Esophagus muscularis mucosa (tissue), 4 donors: ENCODE measurements at places on chromosomes 11 and 22. TPM values are rescaled to one million over a fixed set of nuclear protein-coding genes. Genes with fewer than 3 reads are reported as not detected.

DNA sequence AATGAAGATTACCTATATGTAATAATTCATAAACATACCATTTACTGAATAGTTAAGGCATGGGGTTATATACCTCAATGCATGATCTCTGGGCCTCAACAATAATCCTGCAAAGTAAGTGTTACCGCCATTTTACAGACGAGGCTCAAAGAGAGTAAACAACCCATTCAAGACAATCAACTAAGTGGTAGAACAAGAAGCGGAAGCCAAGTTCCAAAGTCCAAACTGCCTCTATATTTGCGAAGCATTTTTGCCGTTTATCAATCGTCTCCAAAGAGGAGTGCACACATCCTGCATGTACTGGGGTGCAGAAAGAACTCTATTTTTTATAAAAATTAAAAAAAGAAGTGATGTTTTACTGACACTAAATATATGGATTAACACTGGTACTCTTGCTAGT is 27.5 kb upstream of the P4HA3 start:
- H3K4me1 ChIP-seq = no peaks in the 10 kb centered on the region
- no peak overlapping the region for H3K4me3 ChIP-seq
- H3K27me3 ChIP-seq = no peaks in the 10 kb centered on the region
- no peak overlapping the region for H3K27ac ChIP-seq

DNA sequence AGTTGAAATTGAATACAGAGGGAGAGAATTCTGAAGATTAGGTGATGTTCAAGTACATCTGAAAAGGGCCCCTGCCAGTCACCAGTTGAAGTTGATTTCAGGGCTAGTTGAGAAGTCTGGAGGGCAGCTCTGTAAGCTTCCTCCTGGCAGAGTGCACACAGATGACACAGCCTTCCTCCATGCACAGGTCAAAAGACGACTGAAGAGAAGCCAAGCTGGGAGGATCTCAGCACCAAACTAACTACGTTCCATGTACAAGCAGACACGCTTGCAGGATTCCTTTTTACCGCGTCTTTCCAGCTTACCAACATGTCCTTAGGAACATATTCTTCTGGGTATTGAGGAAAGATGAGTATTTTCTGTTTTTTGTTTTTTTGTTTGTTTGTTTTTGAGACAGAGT is 7.9 kb downstream of the BARX2 start:
- H3K4me1 ChIP-seq = no peaks in the 10 kb centered on the region
- H3K27ac ChIP-seq = no peak overlapping the region
- no peak overlapping the region for H3K4me3 ChIP-seq
- DNase-seq = no peak
- H3K36me3 ChIP-seq = no peaks in the 10 kb centered on the region

GRCh38 chr11:121777056-121777455 is 324.3 kb upstream of the SORL1-AS1 start:
- H3K27ac ChIP-seq = peak overlapping the region; percentile 65
- no peak overlapping the region for H3K4me3 ChIP-seq
- DNase-seq = no peak
- H3K36me3 ChIP-seq = no peaks in the 10 kb centered on the region
- peaks cover 51% of the 10 kb centered on the region for H3K4me1 ChIP-seq
- no peaks in the 10 kb centered on the region for H3K27me3 ChIP-seq

GRCh38 chr11:61908730-61909316 is 8.5 kb downstream of the RAB3IL1 start:
- DNase-seq = no peak
- H3K27ac ChIP-seq = peak overlapping the region; percentile 21
- no peak overlapping the region for H3K4me3 ChIP-seq
- peaks cover 61% of the 10 kb centered on the region for H3K4me1 ChIP-seq
- H3K36me3 ChIP-seq = peaks cover 19% of the 10 kb centered on the region

- peaks cover 51% of the 10 kb centered on the region for H3K36me3 ChIP-seq
- H3K4me3 ChIP-seq = no peak overlapping the region
- H3K27ac ChIP-seq = no peak overlapping the region
- no peaks in the 10 kb centered on the region for H3K27me3 ChIP-seq
- DNase-seq = no peak
Observed at GRCh38 chr11:199782-200181, 6.9 kb downstream of the SCGB1C1 start.

DNA sequence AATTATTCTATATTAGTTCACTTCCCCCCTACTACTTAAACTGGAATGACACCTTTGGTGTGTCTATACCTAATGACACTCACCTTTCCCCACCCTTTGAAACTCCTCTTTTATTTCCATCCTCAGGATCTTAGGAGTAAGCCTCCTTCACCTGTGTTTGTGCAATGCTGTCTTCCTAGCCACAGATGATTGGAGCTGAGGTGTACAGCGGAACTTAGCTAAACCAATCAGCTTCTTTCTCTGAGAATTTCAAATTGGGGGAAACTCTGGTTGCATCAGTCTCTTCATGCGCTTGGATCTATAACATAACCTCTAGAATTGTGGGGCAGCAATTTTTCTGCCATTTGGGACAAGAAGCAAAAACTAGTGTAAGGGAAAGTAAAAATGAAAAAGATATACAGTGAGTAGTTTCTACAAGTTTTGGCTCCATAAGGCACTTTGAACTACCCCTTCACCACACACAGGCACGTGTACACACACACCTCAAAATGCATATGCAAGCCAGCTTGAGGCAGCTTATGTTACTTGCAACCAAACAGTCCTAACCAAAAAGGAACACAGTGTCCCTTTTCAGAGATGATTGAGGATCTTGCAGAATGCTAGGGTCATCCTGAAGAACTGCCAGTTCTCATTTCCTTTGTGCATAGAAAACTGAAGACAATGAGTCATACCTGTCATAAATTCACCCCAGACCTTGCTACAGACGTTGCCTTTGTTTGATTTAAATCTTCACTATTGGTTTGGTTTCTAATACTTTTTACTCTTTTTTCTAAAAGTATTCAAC is 36.0 kb upstream of the LDLRAD3 start:
- peaks cover 49% of the 10 kb centered on the region for H3K4me1 ChIP-seq
- H3K27me3 ChIP-seq = no peaks in the 10 kb centered on the region
- H3K4me3 ChIP-seq = no peak overlapping the region
- peak overlapping the region; percentile 79 for H3K27ac ChIP-seq

DNA sequence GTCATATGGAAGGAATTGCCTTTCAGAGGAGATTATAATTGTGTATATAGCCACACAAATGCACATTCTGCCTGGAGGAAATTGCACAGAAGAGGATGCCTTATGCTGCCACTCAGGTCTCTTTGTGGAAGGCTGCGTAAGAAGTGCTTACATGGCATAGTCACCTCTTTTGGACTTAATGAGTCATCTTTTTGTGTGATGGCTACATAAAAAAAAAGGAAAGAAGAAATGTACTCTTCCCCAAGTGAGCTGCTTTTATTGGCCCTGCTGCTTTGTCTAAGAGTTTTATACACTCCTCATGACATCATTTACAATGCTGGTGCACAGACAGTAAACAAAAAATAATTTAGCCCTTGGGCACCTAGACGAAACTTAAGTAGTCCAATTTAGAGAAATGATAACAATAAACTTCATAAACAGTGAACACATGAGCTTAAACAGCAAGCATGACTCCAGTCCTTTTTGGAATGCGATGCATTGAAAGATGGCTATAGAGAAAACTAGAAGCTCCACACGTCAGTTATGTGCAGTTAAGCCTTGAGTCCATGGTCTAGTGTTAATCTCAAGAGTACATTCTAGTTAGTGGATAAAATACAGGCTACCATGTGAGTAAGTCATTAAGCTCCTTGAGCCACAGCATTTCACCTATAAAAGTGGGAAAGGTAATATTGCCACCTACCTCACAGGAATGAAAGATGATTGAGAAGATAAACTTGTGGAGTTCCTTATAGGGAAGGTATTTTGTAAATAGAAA is 12.0 kb downstream of the CSTPP1 start:
- no peaks in the 10 kb centered on the region for H3K27me3 ChIP-seq
- H3K36me3 ChIP-seq = no peaks in the 10 kb centered on the region
- H3K27ac ChIP-seq = no peak overlapping the region
- H3K4me1 ChIP-seq = peaks cover 16% of the 10 kb centered on the region
- H3K4me3 ChIP-seq = no peak overlapping the region

CCND1 gene
- total RNA-seq = 54.4 TPM

DNA sequence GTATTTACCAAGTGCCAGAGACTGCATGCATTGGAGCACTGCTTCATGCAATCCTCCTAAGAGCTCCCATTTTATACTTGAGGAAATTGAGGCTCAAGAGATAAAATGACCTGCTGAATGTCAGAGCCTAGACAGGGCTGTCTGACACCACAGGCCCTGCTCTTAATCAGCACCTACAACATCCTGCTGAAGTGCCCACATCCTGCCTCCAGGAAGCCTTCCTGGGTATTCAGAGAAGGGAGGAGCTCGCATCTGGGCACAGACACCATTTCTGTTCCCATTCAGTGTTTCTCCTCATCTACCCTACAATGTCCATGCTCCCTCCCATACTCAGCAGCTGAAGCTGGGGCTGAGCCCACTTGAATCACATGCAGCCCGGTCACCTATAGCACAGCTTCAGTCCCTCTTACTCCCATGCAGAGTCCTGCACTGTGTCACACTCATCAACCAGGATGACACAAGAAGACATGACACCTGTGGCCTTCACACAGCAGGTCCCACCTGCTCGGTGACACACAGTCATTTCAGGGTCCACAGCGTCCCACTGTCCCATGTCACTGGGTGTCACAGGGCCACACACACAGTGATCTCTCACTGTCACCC is 53.1 kb downstream of the PDE2A start:
- no peaks in the 10 kb centered on the region for H3K36me3 ChIP-seq
- H3K4me3 ChIP-seq = no peak overlapping the region
- H3K4me1 ChIP-seq = peaks cover 44% of the 10 kb centered on the region
- H3K27me3 ChIP-seq = no peaks in the 10 kb centered on the region
- DNase-seq = no peak
- H3K27ac ChIP-seq = no peak overlapping the region

CCDC85B gene
- 85.6 TPM for total RNA-seq

TIMP3 gene
- total RNA-seq = 898 TPM

DNA sequence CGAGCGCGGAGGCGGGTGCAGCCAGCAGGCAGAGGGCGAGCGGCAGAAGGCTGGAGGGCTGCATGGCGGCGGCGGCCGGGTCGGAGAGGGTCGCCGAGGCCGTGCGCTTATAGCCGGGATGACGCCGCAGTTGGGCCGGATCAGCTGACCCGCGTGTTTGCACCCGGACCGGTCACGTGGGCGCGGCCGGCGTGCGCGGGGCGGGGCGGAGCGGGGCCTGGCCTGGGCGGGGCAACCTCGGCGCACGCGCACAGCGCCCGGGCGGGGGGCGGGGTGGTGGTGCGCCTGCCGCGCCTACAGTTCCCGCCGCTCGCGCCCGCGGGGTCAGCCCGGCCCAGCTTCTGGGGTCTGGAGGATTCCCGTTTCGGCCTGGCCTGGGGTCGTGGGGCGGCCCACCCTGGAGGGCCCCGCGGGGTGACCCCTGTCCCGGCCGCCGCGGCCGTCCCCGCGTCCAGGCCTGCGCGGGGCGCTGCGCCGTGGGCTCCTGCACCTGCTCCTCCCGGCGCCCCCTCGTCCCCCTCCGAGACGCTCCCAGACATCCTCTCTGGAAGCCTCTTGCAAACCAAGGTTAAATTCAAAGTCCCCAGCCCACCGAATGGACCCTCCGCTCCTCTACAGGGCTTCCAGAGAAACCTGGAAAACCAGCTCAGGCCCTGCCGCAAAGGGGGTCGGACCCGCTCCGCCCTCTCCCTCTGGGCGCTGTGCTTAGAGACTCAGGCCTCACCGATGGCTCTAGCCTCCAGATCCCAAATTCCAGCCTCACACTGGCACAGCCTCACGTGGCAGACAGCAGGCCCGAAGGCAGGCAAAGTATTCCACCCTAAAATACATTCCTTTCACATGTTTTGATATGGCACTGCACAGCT is at the start of gene CTSD:
TSS of gene CTSD (minus strand) at position 132 of the 866 bp plus-strand sequence. CDS start at position 64, 68 bp downstream.
- H3K36me3 ChIP-seq = peaks cover 24% of the 10 kb centered on the region
- DNase-seq = peak; percentile 95
- peak within 1 kb of the TSS; percentile 84 for H3K27ac ChIP-seq
- H3K4me3 ChIP-seq = peak within 1 kb of the TSS; percentile 88
- no peaks in the 10 kb centered on the region for H3K27me3 ChIP-seq

APOBEC3G gene
- total RNA-seq = 5.7 TPM

GRCh38 chr11:6387811-6388599 is 2.3 kb upstream of the SMPD1 start:
- H3K27me3 ChIP-seq = no peaks in the 10 kb centered on the region
- H3K4me3 ChIP-seq = no peak overlapping the region
- peaks cover 36% of the 10 kb centered on the region for H3K4me1 ChIP-seq
- H3K36me3 ChIP-seq = no peaks in the 10 kb centered on the region
- no peak for DNase-seq

- no peaks in the 10 kb centered on the region for H3K4me1 ChIP-seq
- no peaks in the 10 kb centered on the region for H3K27me3 ChIP-seq
- DNase-seq = no peak
- H3K36me3 ChIP-seq = no peaks in the 10 kb centered on the region
Observed at GRCh38 chr11:121958971-121959325, 157.1 kb downstream of the BLID start.

- H3K27me3 ChIP-seq = no peaks in the 10 kb centered on the region
- H3K4me1 ChIP-seq = no peaks in the 10 kb centered on the region
- no peak for DNase-seq
- H3K4me3 ChIP-seq = no peak overlapping the region
- H3K36me3 ChIP-seq = no peaks in the 10 kb centered on the region
- H3K27ac ChIP-seq = no peak overlapping the region
Observed at GRCh38 chr22:22552630-22553029, 6.4 kb downstream of the PRAME start.

DNA sequence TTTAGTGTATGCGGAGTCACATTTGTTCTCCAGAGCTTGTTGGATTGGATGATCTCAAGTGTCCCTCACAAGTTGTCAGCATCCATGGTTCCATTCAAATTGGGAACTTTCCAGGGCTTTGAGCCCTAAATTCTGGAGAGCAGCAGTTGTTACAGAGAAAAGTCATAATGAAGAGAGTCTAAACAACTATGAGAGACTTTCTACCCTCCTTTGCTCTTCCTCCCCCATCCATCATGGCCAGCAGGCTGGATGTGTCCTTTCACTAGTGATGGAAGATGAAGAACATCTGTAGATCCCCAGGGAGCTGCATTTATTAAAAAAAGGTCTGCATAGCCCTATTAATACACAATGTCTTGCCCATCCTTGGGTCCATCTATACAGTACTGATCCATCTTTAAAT is 129.6 kb upstream of the TIMP3 start:
- peaks cover 15% of the 10 kb centered on the region for H3K4me1 ChIP-seq
- H3K4me3 ChIP-seq = no peak overlapping the region
- H3K27me3 ChIP-seq = no peaks in the 10 kb centered on the region
- no peak overlapping the region for H3K27ac ChIP-seq
- H3K36me3 ChIP-seq = no peaks in the 10 kb centered on the region

NLRP6 gene
- total RNA-seq = 0.42 TPM

- H3K4me3 ChIP-seq = no peak overlapping the region
- H3K27ac ChIP-seq = no peak overlapping the region
- no peaks in the 10 kb centered on the region for H3K27me3 ChIP-seq
Observed at GRCh38 chr11:2528301-2529050, 83.7 kb downstream of the KCNQ1 start.

GRCh38 chr22:29214232-29214631 is 8.5 kb downstream of the EMID1 start:
- H3K27ac ChIP-seq = no peak overlapping the region
- H3K36me3 ChIP-seq = no peaks in the 10 kb centered on the region
- H3K4me1 ChIP-seq = no peaks in the 10 kb centered on the region
- H3K27me3 ChIP-seq = no peaks in the 10 kb centered on the region
